ENCODE measurements at places on chromosomes 6 and 20.

DNA sequence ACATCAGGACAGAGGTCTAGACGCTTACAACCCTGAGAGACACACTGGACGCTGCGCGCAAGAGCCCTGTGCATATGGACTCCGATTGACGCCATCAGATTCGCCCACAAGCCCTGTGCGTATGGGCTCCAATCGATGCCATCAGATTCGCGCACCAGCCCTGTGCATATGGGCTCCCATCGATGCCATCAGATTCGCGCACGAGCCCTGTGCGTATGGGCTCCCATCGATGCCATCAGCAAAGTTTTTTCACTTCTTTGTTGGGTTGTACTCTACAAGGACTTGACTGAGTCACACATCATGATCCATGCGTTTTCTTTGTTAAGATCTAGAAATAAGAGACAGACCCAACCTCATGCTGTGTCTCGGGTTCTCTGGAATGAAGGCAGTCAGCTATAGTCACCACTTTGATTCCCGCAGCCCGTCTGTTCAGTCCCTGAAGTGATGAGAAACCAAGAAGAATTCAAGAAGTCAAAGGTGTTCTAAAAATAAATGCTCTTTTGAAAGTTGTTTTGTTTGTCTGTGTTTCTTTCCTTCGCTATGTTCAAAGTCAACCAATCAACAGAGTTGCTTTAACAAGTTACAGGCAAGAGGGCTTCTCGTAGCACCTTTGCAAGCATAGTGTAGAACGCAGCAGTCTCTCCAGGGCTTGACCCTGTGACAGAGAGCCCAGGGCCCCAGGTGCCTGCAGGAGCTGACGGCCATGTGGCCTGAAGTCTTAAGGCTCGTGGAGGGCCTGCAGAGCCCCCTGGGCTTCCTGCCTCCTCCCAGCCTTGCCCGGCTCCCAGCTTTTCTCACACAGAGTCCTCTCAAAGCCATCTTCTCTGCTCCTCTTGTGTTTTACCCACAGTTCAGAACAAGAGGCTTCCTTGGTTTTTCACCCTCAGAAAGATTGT, 7.9 kb downstream of the RPS6KA2 start:
- no peak for DNase-seq

DNA sequence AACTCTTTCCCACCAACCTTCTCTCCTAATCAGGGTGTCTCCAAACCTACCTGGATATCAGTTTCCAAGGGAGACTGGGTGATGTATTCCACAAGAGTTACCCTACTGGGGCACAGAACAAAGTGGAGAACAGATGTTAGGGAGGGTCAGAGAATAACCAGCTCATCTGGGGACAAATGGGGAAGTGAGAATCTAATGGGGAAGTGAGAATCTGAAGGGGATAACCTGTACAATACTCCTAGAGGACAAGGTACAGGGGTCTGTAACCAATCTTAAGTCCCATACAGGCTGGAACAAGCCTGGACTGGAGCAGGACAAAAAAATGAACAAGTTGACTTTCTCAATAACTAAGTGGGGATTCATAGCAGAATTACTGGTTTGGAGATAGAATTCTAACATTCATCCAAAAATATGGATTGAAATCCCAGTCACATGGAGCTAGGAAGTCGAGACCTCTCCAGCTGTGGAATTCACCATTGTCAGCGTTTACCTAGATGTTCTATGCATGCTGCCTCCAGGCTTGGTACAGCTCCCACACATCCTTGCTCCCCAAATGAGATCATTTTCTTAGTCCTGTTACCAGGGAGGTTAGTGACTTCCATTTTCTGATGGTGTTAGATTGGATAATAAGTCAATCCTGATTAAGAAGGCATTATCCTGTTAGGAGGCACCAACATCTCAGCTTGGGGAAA, 214.8 kb upstream of the MOCS1 start:
- DNase-seq: no peak

- DNase-seq: no peak
Measured at GRCh38 chr20:53748821-53749421, 155.3 kb upstream of the ZNF217 start.

DNA sequence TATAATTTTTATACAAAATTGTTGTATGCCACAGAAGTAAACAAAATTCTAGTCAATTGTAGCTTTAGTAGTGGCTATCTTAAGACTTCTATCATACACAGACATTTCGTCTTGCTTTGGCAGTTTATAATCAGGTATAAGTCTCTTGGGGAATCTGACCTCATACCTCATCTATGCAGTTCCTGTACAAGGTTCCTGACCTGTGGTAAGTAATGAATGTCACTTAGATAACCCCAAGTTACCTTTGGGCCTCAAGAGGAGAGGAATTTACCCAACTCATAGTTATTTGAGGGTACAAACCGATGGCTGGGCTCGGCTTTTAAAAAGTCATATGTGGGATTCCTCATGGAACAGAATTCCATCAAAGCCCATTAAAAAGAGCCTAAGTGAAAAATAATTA, 58.8 kb upstream of the UNC93A start:
- no peak for DNase-seq

DNA sequence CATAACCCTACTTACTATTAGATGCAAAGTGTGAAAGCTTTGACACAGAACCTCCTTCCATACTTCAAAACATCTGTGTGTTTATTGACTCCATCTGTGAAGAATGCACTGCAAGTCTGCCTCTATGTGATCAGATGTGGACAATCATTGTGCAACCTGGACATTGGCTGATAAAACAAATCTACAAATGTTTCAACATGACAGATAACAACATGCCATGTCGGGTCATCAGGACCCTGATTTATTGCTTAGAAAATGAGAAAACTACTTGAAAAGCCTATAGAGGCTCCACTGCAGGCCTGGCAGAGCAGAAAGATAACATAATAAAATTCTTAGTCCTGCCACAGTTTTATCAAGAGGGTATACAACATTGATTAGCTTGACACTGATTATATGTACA, 1286.4 kb downstream of the GRIK2 start:
- no peak for DNase-seq

DNA sequence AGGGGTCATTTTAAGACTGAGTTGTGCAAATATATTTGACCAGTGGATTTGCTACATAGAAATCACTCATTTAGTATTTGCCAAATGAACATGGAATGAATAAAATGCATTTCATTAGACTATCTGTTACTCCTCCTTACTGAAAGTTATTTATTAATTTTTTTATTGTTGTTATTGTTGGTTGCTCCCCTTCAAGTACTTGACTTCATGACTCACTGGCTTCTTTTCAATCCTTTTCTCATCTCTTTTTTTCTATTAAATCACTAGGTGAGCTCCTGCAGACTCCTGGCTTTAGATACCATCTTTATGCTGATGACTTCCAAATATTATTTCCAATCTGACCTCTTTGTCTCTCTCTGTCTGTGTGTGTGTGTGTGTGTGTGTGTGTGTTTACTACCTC, 192.2 kb upstream of the FAM83B start:
- DNase-seq: no peak

DNA sequence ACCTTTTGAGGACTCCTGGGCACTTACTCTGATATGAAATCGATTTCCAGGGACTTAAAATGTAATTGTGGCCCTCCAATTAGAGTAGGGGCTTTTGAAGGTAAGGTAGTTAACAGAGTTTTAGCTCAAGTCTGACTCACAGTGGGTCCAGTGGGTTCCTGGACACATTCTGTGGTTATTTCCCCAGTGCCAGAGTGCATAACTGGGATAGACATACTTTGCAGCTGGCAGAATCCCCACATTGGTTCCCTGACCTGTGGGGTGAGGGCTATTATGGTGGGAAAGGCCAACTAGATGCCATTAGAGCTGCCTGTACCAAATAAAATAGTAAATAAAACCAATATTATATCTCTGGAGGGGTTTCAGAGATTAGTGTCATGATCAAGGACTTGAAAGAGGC, 243.8 kb upstream of the EPHA7 start:
- no peak for DNase-seq

GRCh38 chr6:139500977-139501376, 126.5 kb upstream of the CITED2 start:
- no peak for DNase-seq

GRCh38 chr6:150196942-150197745, 54.3 kb downstream of the PPP1R14C start:
- DNase-seq: no peak

DNA sequence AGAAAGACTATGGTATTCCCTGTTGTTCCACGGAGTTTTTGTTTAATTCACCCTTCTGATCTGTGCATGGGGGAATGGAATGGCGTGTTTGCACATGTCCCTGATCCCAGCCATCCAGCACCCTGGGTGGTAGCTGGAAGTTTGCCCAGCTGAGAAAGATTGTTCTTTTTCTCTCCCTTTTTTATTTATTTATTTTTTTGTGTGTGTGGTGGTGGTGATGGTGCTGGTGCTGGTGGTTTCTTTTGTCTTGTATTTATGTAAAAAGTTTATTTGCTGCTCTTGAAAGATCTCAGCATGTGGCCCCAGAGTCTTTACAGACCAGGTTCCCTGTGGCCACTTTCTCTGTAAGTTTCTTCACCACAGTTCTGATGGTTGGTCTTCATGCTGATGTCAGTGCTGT, 372.6 kb downstream of the UTRN start:
- no peak for DNase-seq

DNA sequence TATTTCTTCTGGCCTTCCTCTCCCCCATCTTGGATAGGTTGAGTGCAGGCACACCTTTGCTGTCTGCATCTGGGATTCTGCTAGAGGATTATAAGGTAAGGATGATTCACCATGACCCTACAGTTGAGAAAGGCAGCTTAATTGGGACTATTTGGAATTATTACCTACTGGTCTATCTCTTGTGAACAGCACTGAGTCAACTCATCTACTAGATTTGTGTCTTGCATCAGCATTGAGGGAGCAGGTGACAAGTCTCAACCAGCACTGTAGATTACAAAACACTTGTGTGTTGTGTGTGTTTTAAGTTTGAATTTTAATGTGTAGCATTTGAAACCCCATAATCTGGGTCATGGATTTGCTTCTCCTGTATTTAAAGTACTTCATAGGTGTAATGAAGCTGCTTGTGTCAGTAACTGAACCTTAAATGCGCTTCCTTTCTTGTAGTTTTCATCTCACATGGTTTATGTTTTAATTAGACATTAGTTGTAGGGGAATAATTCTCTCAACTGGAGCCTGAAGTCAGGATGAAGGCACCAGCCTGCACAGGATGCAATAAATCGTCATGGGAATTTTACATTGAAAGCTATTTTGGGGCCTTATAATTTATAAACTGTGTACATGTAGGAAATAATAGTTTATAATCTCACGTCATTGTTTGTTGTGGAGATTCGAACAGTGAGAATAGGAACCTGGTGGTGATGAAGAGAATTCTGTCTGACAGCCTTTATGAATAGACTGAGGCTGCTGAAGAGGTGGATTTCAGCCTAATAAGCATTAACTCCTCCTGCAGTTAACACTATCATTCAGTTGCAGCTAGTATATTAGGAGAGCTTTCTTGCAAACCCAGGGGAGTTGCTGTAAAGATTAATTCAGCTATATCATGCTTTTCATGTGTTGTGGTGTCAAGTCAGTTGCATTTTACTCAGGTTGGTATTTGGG, 125.1 kb downstream of the JARID2 start:
- DNase-seq: no peak

DNA sequence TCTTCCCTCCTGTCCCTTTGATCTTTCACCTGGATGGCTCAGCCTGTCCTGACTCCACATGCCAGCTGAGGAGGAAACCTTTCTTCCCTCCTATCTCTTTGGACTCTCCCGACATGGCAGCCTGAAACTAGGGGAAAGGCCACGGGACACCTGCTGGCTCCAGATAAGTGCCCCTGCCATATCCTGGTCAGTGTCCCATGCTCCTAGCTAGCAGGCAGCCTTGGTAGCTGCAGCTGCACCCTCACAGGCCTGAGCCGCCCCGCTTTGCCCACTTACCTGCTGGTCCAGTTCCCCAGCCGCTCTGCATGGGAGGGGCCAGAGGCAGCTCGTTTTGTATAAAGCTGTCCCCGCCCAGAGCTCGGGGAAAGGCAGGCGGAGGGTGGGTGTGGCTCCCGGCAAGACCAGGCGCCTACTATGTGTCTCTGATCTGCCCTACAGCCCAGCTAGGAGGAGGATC, 7.4 kb upstream of the SLC52A3 start:
- peak; percentile 67 for DNase-seq

- no peak for DNase-seq
Measured at GRCh38 chr20:61917474-61918145, 148.1 kb downstream of the TAF4 start.

- no peak for DNase-seq
Measured at GRCh38 chr20:63854766-63855362, 6.4 kb upstream of the ABHD16B start.

GRCh38 chr20:32603046-32603726, 18.1 kb upstream of the NOL4L start:
- DNase-seq: no peak

GRCh38 chr6:166644681-166645080, 17.6 kb upstream of the RPS6KA2 start:
- DNase-seq: no peak

DNA sequence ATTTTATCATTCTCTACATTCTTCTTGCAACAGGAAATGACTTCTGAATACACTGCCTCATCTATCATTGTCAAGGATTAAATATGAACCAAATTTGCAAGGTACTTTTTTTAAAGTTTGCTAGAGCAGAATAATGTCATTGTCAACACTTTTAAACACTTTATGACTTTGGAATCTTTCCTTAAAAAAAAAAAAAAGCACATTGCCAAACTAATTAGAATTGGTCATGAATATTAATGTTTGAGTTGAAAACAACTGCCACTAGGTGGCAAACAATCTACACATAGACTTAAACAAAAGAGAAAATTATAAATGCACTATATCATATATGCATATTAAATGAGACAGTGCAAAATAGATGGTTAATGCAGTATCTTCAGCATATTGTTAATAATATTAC, 32.5 kb upstream of the TMEM244 start:
- DNase-seq: no peak

- DNase-seq: no peak
Measured at GRCh38 chr6:55449225-55449624, 122.0 kb downstream of the GFRAL start.

DNA sequence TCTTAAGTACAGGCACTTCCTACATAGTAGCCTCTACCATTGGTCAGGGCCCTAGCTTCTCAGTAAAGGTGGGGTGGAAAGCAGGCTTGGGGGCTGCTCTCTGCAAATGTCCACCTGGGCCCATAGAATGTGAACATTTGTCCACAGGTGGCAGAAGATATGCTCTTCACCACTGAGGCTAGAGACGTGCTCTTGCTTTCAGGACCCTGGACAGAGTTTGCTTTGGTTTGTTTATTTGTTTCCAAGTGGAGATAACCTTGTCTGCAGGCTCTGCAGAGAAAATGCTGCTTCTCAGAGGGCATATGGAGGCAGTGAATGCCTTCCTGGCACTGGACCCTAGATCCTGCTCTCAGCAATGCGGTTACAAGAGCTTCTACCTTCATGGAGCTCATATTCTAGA, 129.0 kb downstream of the F13A1 start:
- no peak for DNase-seq

GRCh38 chr6:42409581-42409980, 42.1 kb downstream of the TRERF1 start:
- DNase-seq: no peak

GRCh38 chr6:145051661-145052060, 683.7 kb downstream of the EPM2A start:
- DNase-seq: no peak

All from posterior cingulate gyrus (tissue), 11 donors.